ENCODE measurements at places on chromosomes 3 and 15.
A peak's percentile ranks its signal among the peaks of the same experiment; 100 is the strongest.

GRCh38 chr3:197706658-197707057, 30.0 kb downstream of the RUBCN start:
- no peak for DNase-seq

GRCh38 chr3:124078953-124079911, 87.3 kb upstream of the ROPN1 start:
- DNase-seq = peak; percentile 11

- DNase-seq = no peak
Observed at GRCh38 chr15:93179700-93180102, 90.7 kb upstream of the RGMA start.

- no peak for DNase-seq
Observed at GRCh38 chr3:73405853-73406252, 218.9 kb downstream of the PDZRN3 start.

DNA sequence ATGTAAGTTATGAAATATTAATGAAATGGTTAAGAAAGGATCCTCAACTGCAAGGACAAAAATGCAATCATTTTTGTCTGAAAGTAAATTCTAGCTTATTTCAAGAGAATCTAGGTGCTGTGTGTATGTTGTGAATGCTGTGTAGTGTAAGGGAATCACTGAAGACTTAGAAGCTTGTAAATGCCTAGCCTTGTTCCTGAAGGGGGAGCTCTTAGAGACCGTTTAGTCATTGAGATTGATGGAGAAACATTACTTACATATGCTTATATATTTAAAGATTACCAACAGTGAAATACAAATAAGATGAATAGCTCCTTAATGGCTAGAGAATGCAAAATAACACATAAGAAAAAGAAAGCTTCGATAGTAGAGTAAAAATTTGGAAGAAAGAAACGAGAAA, 67.9 kb downstream of the CNTN4 start:
- no peak for DNase-seq

DNA sequence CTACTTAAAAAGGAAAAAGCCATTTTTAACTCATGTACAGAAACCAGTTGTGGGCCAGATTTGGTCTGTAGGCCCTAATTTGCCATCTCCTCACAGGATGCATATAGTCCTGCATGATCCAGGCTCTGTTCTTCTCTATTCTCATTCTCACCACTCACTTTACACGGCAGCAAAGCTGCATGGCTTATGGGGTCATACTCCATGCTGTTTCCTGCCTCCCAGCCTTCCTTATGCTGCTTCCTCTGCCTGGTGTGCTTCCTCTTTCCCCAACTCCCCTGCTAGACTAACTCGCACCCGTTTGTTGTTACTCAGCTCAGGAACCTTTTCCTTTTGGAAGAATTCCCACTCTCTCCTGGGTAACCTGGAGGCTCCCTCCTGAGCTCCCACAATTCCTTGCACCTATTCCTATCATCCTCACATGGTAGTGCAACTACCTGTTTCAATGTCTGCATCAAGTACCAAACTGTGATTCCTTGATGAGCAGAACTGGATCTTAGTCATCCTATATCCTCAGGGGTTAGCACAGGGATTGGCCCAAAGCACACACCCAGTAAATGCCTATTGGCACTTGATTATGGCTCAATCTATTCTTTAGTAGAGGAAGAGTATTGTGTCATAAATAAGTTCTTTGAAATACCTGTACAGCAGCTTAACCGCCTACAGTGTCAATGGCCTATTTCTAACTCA, 172.1 kb upstream of the MITF start:
- no peak for DNase-seq

DNA sequence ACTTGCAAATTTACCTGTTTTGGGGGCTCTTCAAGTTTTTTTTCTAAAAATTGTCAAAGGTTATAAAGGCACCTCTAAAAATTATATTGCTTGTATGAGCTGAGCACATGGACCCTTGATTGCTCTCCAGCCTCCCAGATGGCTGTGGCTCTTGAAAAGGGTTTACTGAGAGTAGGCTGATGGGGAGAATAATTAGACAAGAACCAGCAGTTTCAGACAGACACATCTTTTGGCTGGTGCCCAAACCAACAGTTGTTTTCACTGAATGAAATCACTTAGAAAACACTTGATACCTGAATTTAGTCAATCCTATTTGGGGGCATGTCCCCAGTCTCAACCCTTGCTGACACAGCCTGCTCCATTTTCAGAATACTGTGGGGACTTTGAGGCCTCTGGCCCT, 217.6 kb downstream of the KBTBD8 start:
- DNase-seq = no peak

DNA sequence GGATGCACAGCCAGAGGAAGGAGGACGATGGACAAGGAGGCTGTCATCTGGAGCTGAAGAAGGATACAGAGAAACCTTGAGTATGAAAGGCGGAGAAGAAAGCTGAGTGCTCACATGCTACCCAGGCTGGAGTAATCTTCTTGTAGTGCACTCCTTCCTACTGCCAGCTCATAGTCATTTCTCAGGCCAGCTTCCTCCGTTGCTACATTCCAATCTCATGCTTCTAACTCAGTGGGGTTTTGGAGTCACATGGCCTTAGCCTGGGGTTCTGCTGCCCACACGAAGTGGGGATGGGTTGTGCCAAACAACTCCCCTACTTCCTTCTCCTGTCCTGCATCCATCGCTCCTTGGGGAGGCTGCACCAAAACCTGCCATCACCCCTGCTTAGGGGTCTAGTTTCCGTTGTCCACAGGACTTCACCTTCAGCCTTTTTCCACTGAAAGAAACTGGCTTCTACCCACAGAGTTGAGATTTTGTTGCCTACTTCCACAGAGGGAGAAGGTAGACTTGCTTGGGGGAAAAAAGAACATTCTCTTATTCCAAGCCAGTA, 239.9 kb downstream of the EPHB1 start:
- DNase-seq = no peak

DNA sequence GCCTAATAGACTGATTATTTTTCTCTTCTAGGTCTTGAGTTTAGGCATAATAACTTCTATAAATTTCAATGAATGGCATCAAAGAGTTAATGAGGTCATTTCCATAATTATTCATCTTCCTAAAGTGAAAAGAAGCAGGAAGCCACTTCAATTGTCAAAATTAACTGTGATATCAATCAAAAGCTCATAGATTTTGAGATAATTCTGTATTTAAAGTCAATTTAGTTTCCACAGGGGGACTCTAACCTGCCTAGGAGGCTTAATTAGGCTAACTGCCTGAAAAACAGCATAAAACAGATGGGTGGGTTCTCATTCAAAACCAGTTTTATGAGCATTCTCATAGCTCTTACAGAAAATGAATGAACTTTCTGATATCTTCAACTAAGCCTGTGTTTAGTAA, 177.8 kb downstream of the OTOL1 start:
- no peak for DNase-seq

DNA sequence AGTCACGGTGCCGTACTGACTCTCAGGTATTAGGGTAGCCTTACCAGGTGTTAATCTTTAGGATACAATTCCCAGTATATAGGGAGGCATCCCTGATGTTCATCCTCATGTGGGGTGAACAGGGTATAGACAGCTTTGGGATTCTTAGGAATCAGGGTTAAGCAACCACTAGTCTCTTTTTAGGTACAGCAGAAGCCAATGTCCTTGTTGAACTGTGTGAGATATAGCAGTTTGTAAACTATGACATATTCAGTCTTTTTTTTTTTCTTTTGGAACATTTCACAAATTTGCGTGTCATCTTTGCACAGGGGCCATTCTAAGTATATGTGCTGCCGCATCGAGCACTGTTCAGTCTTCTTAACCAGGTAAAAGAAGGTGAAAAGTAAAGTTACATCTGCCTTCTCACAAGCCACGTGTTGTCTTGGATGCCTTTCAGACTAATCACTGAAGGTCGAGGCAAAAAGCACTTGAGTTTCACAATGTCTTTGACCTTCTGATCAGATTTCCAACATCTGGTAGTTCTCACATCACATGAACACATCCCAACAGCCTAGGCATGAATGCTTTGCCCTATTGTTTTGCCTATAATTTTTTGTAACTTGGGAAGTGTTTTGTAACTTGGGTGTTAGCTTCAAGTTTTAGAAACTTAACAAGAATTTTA, 17.2 kb downstream of the TSEN2 start:
- no peak for DNase-seq

- DNase-seq = no peak
Observed at GRCh38 chr3:134430174-134430573, 55.6 kb downstream of the ANAPC13 start.

DNA sequence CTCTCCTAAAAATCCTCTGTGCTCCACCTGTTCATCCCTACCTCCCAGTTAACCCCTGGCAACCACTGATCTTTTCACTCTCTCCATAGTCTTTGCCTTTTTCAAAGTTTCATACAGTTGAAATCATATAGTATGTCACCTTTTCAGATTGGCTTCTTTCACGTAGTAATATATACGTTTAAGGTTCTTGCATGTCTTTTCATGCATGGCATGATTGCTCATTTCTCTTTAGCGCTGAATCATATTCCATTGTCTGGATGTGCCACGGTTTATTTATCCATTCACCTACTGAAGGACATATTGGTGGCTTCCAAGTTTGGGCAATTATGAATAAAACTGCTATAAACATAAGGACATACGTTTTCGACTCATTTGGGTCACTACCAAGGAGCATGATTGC, 28.7 kb downstream of the GLCE start:
- DNase-seq = no peak

GRCh38 chr3:121752261-121752660, 2.7 kb upstream of the GOLGB1 start:
- no peak for DNase-seq

- no peak for DNase-seq
Observed at GRCh38 chr15:67138891-67139855, 73.8 kb downstream of the SMAD3 start.

DNA sequence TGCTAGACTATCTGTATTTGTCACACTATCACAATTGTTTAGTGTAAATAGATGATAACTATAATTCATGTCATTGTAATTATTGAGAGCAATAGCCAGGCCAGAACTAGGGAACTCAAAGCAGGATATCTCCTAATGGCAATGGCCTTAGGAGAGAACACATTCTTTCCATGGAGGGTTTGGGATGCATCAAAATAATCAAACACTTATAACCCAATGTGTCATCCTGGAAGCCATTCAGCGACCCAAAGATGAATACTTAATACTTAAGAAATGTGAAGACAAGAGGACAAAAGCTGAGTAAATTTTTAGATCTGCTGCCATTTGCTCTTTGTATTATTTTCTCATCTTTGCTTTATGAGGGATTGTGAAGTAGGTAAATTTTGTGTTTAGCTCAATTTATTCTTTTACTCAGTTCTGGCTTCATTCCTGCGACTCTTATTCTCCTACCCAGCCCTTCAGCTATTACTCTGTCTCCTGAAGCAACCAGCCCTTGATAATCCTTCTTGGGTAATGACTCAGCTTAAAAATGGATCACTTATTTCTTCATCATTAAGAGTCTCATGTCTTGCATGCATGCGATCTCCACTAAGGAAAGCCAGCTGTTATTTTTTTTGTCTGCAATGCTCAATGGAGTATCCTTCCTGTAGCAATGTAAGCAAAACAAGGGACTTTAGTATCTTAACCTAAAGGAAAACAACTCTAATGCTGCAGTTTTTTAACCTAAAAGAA, 2.0 kb downstream of the OR4F15 start:
- no peak for DNase-seq

GRCh38 chr3:48739955-48740823, 23.2 kb upstream of the IP6K2 start:
- peak; percentile 79 for DNase-seq

DNA sequence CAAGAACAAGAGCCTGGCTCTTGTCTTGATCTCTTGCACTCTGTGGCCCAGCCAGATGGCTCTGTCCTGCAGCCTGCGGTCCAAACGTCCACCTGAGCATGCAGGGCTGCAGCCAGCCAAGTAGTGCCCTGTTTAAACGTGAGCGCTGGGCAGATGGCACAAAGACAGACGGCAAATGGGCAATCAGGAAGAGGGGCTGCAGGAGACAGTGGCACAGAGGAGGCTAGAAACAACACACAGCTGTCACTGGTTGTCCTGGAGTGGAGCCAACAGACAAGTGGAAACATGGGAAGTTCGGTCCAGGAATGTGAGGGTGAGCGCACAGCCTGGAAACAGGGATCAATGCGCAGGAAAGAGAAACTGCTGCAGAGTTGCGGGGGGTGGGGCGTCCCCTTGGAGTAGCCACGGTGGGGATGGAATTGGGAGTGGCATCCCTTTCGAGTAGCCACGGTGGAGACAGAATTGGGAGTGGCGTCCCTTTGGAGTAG, 10.7 kb upstream of the ZXDC start:
- no peak for DNase-seq

DNA sequence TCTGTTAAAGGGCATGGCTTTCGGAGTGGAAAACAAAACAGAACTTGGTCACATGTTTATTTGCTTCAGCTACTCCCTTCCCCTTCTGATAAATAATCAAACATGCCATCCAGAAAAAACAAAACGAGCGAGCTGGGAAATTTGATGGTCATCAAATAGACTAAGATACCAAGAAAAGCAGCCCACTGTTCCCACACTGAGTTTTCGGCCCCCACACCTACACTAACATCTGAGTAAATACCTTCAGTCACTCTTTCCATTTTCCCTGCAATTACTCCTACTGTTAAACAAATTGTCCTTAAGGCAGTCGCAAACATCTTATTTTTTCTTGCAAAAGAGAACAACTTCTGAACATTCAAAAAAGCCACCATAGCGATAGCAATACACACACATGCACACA, 454.6 kb downstream of the FOXP1 start:
- no peak for DNase-seq

- no peak for DNase-seq
Observed at GRCh38 chr3:29772436-29772835, 491.6 kb downstream of the RBMS3 start.

GRCh38 chr3:79257791-79258190, 510.0 kb downstream of the ROBO1 start:
- no peak for DNase-seq

- DNase-seq = no peak
Observed at GRCh38 chr3:23612296-23612891, 193.4 kb upstream of the UBE2E1 start.

DNA sequence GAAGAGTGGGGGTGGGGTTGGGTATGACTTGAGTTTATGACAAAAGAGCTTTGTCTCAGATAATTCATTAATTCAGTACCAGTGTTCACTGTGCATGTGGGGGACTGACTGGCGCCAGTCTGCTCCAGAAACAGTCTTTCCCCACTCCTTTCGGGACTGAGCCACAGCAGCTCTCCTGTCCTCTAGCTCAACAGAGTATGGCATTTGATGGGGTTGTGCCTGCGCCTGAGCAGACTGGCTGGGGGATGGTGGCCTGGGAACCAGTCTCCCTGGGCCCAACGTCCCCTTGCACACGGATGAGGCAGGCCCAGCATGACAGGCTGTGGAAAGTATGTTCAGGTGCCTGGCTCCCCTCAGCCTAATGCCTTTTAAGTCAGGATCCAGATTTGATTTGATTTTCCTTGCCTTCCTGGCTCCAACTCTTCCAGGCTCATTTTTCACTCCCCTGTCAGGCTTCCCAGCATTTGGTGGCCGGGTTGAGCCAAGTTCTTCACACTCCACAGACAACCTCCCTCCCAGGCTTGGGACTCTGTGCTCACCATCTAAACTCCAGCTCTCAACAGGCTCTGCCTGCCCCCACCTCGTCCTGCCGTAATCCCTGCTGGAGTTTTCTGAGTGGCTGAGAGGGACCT, 105.0 kb downstream of the MYLK start:
- DNase-seq = no peak
